ENCODE measurements at places on chromosomes 5 and 9.
A peak's percentile ranks its signal among the peaks of the same experiment; 100 is the strongest.

GRCh38 chr9:15136646-15137045 is 170.4 kb downstream of the TTC39B start:
- no peak for DNase-seq

GRCh38 chr9:3912280-3912679 is 386.5 kb upstream of the RFX3 start:
- no peak for DNase-seq

DNA sequence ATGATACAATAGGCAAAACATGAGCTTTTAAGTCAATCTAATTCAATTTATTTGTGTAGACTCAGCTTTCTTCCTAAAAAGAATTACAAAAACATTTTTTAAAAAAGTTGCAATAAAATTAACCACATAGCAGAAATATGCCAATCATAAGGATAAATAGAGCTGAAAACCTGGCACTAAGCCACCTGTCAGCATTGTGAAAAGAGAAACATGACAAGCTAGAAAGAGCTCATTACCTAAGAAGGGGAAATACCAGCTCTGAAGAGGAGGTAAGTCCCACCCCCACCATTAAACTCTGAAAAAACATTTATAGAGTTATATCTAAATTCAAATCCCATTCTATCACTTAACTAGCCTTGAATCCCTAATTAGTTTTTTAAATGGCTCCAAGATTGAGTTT is 372.9 kb downstream of the OSTF1 start:
- no peak for DNase-seq

GRCh38 chr9:108016446-108016845 is 526.9 kb upstream of the KLF4 start:
- DNase-seq, result peak; percentile 56

DNA sequence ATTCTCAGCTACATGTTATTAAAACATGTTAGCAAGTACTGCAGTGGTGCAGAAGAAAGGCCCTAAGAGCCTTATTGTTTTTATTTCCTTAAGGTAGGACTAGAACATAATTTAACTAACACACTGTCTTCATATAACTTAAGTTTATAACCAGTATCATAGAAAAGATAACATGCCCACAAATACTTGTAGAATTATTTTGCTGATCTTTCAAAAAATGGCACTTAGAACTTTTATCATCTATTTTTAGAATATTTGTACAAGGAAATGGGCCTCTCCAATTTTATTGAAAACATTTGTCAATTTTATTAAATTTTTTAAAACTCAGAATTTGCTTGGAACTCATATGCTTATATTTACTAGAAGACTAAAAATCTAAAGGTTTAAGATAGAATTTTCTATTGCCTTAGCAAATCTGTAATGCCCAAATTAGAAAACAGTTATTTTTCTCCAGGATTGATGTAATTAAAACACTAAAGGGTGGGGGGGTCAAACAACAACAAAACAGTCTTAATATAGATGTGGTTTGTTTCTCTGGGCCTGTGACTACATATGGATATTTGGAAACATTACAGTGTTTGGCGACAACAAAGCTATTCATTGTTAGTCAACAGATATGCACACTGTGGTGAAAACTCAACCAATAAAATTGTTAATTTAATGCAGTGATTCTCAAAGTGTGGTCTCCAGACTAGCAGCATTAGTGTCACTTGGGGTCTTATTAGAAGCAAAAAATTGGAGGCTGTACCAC is 360.4 kb downstream of the PDE4D start:
- peak; percentile 21 for DNase-seq

DNA sequence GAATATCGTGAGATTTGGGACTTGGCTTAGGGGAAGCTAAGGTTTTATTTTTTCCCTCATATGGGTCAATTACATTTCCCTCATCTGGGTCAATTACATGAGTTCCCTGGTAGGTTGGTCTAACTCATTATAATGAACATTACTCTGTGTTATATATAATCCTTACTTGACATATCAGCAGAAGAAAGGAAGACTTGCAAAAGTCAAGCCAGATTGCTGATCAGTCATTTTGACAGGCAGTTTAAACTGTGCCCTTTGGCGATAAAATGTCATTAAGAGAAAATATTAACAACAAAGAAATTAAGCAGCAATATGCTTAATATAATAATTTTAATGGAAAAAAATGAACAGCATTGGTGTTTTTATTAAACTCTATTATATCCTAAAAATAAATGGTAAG is 23.1 kb upstream of the TRPM3 start:
- DNase-seq, result no peak

GRCh38 chr5:79961716-79962574 is 29.1 kb downstream of the MTX3 start:
- no peak for DNase-seq

- no peak for DNase-seq
Measured at GRCh38 chr5:36901856-36902255, 25.3 kb downstream of the NIPBL start.

GRCh38 chr9:101758304-101758930 is 20.0 kb upstream of the GRIN3A start:
- peak; percentile 51 for DNase-seq

- DNase-seq, result no peak
Measured at GRCh38 chr5:149135536-149136201, 5.6 kb upstream of the ABLIM3 start.

DNA sequence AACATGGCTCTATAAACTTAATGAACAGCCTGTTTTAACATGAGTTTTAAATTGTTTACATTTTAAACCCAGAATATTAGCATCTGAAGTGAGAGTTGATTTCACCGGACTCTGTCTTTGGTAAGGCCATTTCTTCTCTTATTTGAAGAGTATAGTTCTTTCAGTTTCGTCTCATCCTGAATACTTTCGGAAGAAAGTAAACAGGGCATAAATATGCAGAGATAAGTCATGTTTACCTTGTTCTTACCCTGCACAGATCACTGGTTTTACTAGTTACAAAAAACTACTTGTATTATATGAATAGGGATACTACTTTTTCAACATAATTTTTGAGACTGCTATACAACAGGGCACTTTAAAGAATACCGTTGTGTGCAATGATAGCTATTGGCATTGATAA is 656.3 kb upstream of the ZNF608 start:
- no peak for DNase-seq

- DNase-seq, result no peak
Measured at GRCh38 chr5:68771221-68771620, 322.6 kb upstream of the SLC30A5 start.

DNA sequence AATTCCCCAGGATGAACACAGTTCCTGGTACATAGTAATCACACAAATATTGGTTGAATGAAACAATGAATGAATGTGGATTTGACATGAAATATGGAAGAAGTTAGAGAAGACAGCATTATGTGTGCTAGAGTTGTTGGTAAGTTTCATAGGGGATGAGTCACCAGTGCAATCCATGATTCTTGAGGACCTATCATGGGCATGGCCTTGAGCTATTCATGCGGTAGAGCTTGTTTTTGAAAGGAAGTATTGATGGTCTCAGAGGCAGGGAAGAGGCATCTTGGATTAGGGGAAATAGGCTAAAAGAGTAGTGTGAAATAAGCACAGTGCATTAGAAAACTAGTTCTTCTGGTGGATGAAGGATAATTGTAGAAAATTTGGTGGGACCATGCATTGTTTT is 22.1 kb downstream of the SPATA31D1 start:
- no peak for DNase-seq

GRCh38 chr9:91833096-91833877 is 116.7 kb downstream of the ROR2 start:
- no peak for DNase-seq

- no peak for DNase-seq
Measured at GRCh38 chr5:96823900-96824380, 16.2 kb upstream of the ERAP1 start.

DNA sequence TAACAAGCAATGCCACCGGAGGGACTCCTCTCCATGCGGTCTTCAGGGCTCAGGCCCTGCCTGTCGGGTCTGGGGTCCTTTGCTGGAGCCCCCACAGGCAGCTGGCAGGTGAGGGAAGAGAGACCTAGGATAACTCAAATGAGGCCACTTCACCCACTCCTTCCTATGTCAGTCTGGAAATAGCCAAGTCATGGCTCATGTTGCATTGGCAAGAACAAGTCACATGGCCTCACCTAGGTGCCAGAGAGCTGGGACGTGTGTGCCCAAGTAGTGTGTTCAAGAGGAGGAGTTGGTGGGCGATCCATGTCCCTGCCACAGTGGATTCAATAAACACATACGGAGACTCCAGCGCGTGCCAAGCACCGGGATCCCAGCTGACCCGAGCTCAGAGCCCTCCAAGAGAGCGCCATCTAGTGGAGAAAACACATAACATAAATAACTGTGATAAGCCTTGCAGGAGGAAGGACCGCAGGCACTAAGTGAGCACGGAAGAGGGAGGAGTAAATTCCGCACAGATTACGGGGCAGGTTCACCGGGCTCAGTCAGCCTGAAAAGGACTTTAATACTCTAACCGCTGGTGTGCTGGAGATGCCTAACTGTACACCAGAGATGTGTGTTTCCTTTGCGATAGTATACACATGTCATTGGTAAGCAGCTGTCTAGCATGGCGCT is 580.8 kb downstream of the CCDC171 start:
- DNase-seq, result no peak

GRCh38 chr5:149372932-149373331 is 6.2 kb downstream of the IL17B start:
- DNase-seq, result no peak

GRCh38 chr9:83754383-83754977 is 46.7 kb upstream of the UBQLN1 start:
- DNase-seq, result no peak

DNA sequence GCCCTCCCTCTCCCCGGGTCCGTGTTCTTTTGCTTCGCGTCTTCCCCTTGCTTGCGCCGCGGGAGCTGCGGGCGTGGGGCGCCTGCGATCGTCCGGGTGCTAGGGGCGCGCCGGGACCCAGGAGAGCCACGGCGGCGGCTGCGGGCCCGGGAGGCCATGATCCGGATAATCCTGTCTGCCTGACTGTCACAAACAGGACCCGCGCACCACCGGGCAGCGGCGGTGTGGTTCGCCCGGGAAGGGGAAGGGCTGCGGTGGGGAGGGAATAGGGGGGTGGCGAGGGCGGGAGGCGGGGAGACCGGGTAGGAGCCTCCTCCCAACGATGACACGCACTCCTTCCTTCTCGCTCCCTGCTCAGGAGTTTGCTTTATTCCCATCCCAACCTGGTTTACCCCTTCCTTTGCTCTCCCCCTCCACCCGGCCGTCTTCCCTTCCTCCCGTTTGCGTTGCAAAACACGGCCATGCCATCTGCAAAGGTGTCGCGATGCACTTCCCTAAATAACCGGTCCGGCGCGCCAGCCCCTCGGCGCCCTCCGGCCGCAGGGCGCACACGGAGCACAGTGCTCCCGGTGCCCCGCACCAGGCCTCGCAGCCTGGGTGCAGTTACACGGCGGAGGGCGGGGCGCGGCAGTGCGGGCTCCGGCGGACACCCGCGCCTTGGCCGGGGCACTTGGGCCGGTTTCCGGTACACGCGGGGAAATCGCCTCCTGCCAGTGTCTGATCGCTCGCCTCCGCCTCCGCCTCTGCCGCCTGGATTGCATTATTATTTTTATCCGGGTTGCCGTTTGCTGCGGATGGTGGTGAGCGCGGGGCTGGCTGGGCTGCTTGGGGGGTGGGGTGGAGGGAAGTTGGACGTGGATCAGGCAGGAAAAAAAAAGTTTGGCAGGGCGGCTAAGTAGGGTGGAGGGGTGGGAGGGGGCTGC is 1.5 kb downstream of the SMARCA2 start:
- peak; percentile 88 for DNase-seq

DNA sequence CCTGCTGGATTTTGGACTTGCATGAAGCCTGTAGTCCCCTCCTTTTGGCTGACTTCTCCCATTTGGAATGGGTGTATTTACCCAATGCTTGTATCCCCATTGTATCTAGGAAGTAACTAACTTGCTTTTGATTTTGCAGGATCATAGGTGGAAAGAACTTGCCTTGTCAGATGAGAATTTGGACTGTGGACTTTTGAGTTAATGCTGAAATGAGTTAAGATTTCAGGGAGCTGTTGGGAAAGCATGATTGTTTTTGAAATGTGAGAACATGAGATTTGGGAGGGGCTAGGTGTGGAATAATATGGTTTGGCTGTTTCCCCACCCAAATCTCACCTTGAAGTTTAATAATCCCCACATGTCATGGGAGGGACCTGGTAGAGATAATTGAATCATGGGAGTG is 189.6 kb upstream of the CDKN2B start:
- DNase-seq, result no peak

DNA sequence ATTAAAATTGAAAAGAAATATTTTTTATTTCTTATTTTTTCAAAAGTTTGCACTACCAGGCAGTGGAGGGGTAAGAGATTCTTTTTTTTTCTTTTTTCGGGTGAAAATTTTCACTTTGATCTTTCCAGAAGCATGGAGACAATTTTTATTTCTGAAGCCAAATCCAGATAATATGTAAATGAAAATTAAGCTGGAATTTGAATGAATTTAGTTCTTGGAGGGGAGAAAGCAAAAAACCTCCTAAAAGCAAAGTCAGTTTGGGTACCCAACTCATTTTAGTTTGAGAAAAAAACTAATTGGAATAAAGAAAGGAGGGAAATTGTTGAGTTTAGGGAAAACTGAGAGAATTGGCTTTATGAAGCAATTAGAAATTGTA is 872 bp downstream of the ZNF618 start:
- no peak for DNase-seq

- peak; percentile 36 for DNase-seq
Measured at GRCh38 chr9:110847671-110848070, 179.1 kb downstream of the MUSK start.

- no peak for DNase-seq
Measured at GRCh38 chr5:165149431-165149830, 1644.0 kb downstream of the MAT2B start.

DNA sequence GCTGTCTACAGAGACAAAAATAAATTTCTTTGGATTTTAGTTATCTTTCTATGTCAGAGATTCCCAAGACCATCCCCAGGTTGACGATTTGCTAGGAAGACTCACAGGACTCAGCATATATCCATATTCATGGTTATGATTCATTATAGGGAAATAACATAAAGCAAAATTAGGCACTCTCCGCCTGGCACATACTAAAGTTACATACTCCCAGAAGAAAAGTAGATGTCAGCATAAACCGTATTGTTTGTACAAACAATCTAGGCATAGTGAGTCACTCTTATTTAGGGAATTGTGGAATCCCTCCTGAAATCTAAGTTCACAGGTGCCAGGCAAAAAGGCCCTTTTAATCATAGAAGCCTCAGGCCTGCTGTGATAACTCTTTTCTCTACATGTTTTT is 62.9 kb downstream of the INSL6 start:
- no peak for DNase-seq

- DNase-seq, result no peak
Measured at GRCh38 chr5:9363449-9363848, 182.4 kb downstream of the SEMA5A start.

All from skin of body (tissue), 3 donors.